ENCODE measurements at places on chromosomes 1 and 21.

- DNase-seq: no peak
Observed at GRCh38 chr1:116122955-116123757, 12.0 kb downstream of the MAB21L3 start.

DNA sequence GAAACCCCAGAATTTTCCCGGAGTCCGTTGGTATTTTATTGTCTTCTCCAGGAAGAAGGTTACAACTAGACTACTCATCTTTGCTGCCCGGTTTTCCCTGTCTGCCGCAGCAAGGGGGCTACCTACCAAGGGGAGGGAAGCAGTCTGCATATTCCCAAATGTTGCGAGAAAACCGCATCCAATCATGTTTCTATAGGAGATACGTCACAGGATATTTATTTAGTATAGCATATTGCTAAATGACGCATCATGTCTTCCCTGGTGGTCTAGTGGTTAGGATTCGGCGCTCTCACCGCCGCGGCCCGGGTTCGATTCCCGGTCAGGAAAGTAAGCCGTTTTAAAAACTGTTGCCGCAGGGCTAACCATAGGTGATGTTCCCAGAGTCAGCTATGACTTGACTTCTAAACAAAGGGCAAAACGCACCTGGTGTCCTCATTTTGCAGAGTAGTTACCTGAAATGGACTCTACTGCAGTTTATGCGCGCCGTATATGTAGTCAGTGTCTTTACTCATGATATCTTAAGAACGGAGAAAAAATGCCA is 15.2 kb upstream of the ZNF692 start:
- DNase-seq: peak; percentile 80

- DNase-seq: peak; percentile 62
Observed at GRCh38 chr1:206736878-206737728, 33.5 kb upstream of the IL19 start.

DNA sequence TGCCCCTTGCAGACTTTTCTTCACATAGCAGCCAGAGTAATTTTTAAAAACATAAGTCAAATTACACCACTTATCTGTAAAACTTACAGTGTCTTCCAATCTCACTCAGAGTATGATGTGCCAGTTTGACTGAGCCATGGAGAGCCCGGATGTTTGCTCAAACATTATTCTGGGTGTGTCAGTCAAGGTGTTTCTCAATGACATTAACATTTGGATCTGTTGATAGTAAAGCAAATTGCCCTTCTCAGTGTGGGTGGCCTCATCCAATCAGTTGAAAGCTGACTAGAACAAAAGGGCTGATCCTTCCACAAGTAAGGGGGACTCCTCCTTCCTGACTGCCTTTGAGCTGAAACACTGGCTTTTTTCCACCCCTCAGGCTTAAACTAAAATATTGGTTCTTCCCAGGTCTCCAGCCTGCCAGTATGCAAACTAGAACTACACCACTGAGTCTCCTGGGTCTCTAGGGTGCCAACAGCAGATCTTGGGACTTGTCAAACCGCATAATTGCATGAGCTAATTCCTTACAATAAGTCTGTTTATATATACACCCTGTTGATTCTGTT is 157.9 kb upstream of the CTTNBP2NL start:
- no peak for DNase-seq

DNA sequence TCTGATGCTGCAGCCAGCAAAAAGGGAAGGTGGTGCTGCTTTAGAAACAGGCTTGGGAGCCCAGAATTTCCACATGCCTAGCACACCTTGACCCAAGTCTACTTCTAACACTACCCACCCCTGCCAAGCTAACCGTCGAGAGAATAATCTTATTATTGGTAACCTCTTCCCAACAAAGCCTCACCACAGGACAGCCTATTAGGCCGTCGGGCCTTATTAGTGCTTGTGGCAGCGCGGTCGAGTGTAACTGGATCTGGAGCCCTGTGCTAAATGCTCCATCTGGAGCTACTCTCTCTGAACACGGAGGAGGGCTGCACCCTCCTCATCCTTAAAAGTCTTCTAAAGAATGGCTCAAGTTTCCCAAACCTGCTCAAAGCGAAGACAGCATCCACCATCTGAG is 165.5 kb upstream of the NFIA start:
- no peak for DNase-seq

- no peak for DNase-seq
Observed at GRCh38 chr1:230768903-230769570, 21.8 kb downstream of the CAPN9 start.
